ENCODE measurements at places on chromosomes 7 and 10.
A peak's percentile ranks its signal among the peaks of the same experiment; 100 is the strongest.

DNA sequence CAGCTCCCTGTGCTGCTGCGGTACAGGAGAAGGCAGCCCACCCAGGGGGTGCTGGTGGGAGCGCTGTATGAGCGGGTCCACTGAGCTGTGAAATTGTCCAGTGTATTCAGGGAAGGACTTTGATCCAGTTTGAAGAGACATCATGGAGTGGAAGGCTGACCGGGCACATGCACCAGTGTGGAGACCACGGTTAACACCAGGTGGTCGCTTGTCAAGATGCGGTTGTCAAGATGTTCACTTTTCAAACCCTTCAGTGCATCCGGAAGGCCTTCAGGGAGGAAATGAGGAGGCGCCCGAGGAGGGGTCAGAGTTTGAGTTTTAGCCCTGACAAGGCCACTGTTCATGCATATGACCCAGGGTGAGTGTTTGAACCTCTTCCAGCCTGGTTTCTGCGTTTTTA lies 6.1 kb downstream of the DOCK1 start:
- DNase-seq = no peak

DNA sequence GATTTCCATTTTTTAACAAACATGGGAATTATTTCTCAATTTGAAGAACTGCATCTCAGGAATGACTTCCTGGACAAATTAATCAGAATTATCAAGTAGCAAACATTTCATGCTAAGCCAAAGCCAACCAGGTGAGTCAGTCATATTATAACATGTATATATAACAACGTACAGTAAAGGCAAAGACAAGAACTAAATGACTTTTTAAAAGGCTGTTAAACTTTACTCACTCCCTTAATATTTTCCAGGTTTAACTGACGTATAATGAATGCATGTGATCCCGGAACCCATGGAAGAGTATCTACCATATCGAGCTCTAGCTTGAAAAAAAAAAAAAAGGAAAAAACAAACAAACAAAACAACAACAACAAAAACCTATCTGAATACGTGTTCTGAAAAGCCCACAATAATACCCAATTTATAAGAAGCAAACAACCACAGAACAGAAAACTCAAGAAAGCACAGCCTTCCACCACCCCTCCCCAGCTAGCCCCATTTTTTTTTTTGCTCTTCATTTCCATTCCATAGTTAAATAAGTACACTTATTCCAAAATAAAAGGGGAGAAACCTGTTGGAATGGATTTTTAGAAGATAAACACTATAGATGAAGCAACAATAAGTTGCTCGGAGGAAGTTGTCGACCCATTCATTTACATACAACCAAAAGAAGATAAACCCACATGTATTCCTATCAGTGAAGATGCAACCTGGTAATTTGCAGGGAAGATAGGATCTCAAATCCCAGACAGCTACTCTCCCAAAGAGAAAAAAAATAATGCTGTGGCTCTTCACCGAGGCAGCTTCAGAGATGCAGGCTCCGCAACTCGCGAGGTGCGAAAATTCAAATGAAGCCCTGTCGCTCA lies 537 bp downstream of the NAPEPLD start:
- no peak for DNase-seq

GRCh38 chr10:3045471-3046209 lies 21.7 kb upstream of the PFKP start:
- DNase-seq = no peak

GRCh38 chr7:92279396-92280031 lies 33.7 kb downstream of the ANKIB1 start:
- DNase-seq = no peak

- DNase-seq = no peak
Measured at GRCh38 chr10:5897504-5897903, 7.5 kb downstream of the FBH1 start.

DNA sequence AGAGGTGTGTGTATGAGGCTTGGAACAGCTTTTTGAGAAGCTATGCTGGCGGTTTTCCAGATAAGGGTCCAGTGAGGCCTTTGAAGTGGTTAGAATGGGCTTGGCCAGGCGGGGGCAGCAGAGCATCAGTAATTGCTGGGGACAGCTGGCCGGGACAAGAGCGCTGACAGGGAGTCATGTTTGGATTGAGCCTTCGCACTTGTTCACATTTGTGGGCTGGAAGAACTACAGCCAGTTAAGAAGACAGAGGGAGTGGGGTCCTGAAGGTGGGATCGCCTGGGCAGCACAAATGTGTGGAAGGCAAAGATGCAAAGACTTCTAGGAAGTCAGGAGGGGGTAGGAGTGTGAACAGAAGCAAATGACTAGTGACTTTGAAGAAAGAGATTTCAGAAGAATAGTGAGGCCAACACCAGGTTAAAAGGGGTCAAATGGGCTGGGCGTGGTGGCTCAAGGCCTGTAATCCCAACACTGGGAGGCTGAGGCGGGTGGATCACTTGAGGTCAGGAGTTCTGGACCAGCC lies 12.7 kb upstream of the SDHAF3 start:
- peak; percentile 53 for DNase-seq

DNA sequence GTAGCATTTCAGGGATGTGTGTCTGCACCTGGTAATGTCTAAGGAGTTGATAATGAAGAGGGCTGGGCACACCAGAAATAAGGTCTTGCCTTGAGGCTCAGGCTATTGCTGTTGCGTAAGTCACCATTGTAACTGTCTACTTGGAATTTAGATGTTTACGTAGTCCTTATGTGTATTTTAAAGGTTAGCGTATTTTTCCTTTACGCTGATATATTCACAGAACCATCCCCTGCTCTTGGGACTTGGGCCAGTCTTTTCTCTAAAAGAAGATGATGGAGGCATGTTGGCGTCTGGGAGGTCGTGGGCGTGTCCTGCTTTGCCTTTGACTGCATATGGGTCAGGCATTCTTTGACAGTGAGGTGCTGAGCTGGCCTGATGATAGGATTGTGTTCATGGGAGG lies 14.7 kb downstream of the WDR37 start:
- no peak for DNase-seq

GRCh38 chr7:27130540-27131389 lies at the start of gene HOXA4:
Gene HOXA4, minus strand, starts transcription at chr7:27130757. Its CDS starts 24 bp downstream, at chr7:27130733.
- DNase-seq = peak; percentile 65

DNA sequence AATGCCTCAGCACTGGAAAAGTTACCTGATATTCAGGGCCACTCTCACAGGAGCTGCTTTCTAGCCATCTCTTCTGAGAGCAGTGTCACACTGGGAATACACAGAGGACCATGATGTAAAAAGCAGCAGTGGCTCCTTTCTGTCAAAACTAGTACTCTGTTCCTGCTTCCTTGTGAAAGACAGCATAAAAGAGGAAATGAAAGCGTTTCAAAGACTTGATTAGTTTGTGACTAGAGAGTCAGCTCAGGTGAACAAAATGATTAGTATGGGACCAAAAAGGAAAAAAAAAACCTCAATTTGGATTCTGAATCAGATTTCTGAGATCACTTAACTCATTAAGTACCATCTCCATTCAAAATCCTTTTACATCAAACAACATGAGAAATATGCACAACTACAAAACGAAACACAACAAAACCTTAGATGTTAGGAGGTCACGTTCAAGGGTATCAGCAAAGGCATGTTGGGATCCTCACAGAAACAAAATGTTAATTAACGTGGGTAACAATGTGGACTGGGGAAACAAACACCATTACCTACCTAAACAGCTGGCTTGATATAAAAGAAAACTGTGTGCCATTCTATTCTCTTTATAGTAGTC lies 103.7 kb downstream of the MACC1 start:
- no peak for DNase-seq

DNA sequence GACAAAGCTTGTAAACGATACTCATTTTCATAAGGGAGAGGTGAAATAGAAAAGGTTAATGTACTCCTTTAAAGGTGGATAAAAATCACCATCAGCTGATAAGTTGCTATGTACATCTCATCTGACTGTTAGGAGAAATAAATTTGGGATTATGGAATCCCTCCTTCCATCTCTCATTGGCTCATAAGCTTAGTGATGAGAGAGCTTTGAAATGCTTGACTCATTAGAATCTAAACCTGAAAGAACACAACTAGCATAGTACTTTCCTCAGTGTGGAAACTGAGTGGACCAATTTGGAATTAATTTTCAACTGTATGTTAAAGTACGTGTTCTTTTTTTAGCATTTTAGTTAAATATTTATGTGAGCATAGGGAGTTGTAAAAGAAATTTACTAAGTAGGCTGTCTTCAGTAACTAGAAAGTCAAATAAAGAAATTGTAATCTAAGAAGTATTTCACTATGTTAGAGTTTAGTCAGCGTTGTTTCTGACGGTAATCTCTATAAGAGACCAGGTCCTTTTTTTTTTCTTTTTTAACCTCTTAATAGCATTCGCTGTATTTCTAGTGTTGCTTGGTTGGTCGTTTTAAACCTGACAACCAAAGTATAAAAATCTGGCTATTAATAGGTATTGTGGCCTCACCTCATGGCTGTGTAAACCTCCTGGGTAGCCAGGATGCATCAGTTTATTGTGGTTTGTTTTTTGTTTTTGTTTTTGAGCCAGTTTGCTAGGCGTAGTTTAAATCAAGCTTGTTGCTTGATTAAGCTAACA lies 34.4 kb downstream of the FHIP2A start:
- DNase-seq = no peak

- DNase-seq = no peak
Measured at GRCh38 chr7:5435291-5436002, 11.8 kb upstream of the TNRC18 start.

GRCh38 chr10:85250304-85250703 lies 921.9 kb downstream of the CCSER2 start:
- DNase-seq = no peak

DNA sequence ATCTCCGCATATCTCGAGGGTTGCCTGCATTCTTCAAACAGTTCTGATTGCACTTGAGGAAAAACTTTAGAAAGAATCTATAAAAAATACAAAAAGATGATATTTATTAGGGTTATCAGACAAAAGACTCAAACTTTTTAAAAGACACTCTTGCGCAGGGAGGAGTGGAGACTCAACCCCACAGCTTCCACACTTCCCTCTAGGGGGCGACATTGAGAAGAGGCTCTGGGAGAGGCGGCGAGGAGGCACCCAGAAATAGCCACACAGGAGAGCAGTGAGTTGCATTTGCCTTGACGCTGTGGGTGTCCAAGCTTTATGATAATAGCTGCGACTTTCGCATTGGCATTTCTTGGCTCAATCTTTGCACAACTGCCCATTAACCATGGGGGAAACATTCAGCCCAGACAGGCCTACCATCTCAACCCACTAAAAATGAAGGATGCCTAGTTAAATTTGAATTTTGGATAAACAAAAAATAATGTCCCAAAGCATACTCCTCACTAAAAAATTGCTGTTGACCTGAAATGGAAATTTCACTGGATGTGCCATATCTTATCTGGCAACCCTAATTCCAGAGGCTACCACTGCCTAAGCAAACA lies 86.2 kb downstream of the EBF3 start:
- no peak for DNase-seq

GRCh38 chr7:134963036-134963435 lies 23.3 kb upstream of the AGBL3 start:
- DNase-seq = no peak

DNA sequence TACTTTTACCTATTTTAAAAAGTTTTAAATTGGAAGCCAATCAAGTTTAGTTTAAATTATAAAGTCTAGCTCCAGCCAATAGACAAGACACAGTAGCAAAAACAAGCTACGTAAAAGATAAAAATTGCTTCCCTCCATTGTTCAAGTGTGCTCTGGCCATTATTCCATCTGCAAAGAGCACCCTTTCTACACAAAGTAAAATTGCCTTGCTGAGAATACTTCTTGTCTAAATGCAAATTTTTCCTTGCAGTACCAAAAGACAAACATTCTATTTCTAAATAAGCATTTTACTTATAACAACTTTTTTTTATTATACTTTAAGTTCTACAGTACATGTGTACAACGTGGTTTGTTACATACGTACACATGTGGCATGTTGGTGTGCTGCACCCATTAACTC lies 75.9 kb upstream of the ZNF746 start:
- DNase-seq = no peak

GRCh38 chr7:116786791-116787443 lies 75.5 kb upstream of the CAPZA2 start:
- DNase-seq = no peak

DNA sequence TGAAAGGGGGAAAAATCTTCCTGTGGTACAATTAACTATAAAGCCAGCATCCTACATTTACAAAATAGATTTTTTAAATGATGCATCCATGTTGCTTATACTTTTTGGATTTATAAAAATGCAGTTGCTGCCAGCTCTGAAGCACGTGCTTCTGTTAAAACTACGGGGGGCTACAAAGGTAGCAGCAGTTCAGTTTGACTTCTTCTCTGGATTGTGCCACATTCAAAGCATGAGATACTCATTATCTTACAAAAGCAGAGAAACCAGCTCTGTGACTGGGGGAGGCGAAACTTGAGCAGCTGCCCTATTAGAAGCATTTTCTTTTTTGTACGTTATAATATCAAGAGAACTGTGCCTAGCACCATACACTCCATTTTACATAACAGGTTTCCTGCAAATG lies 31.1 kb downstream of the NEUROD6 start:
- no peak for DNase-seq

- DNase-seq = no peak
Measured at GRCh38 chr10:113692271-113692670, 12.6 kb downstream of the CASP7 start.

DNA sequence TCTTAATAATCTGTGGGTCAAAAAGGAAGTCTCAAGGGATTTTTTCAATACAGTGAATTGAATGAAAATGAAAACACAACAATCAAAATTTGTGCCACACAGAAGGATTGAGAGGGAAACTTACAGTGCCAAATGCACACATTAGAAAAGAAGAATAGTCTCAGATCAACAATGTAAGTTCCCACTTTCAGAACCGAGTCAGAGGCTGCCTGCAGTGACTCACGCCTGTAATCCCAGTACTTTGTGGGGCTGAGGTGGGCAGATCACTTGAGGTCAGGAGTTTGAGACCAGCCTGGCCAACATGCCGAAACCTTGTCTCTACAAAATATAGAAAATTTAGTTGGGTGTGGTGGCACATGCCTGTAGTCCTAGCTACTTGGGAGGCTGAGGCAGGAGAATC lies 12.5 kb upstream of the KEL start:
- DNase-seq = no peak

GRCh38 chr10:95742485-95742884 lies 13.5 kb upstream of the ENTPD1 start:
- no peak for DNase-seq

DNA sequence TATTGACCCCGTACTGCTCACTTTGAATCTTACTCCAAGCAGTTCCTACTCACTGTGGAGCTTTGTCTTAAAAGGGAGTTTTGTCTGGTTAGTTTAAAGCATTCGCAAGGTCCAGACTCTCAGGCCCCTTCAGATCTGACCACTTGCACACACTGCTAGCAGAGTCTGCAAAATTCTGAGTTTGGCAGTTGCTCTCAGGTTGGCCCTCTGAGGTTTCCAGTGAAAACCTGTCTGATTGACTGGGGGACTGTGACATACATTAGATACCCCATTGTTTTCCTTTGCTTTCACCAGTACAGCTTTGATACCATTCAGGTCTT lies 149.2 kb downstream of the XPNPEP1 start:
- no peak for DNase-seq

- no peak for DNase-seq
Measured at GRCh38 chr7:50317697-50318669, 13.5 kb downstream of the IKZF1 start.

DNA sequence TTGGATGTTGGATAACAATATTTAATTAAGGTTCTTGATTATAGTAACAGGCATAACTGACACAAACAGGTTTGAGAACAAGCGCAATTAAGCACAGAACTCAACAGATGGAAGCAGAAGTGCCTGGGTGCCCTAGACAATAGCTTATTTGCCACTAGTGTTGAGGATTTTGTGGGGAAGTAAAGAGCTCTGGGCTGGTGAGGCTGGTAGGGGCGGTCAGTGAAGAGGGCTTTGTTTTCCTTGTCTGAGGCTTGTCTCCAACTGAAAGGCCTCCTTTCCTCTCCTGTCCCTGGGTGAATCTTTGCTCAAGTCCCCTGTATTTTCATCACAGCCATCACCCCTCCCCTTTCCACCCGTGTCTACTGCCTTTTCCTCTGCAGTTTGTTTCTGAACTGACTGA lies 104.6 kb downstream of the KAT6B start:
- no peak for DNase-seq
